OCI-LY7 (cell line): ENCODE measurements at places on chromosomes 11 and 22. TPM values are rescaled to one million over a fixed set of nuclear protein-coding genes. Genes with fewer than 3 reads are reported as not detected.
A peak's percentile ranks its signal among the peaks of the same experiment; 100 is the strongest.

- no peak for DNase-seq
These were observed 27.7 kb upstream of the PPP6R3 start for GRCh38 chr11:68432874-68433273.

GRCh38 chr22:41565403-41566054, 4.7 kb downstream of the CSDC2 start:
- DNase-seq: no peak

DNA sequence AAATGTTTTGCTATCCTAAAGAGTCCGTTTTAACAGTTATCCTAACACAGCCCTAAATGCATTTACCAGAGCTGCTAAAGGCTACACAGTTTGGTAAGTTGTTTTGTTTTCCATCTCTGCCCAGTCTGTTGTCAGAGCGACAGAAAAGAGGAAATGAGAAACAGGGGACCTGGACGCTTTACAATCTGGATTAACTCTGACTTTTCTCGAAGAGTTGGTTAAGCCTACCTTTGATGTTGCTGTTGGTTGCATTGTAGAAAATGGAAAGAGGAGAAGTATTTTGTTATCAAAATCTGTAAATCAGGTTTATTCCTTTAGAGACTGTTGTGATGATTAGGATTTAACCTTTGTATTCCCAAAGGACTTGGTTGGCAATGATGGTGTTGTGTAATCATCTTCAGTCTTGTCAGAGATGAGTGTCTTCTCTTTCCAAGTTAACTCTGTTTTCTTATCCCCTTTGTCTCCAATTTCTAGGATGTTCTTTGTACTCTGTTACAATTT, 481 bp downstream of the ANGPTL5 start:
- DNase-seq: peak; percentile 77

- no peak for DNase-seq
These were observed 6.0 kb downstream of the RPL3 start for GRCh38 chr22:39313258-39314001.

DNA sequence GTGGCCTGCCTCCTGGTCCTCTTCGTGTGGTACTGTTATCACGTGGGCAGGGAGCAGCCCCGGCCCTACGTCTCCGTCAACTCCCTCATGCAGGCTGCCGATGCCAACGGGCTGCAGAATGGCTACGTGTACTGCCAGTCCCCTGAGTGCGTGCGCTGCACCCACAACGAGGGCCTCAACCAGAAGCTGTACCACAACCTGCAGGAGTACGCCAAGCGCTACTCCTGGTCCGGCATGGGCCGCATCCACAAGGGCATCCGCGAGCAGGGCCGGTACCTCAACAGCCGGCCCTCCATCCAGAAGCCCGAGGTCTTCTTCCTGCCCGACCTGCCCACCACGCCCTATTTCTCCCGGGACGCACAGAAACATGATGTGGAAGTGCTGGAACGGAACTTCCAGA, 4.7 kb downstream of the ASPHD2 start:
- no peak for DNase-seq

Gene SMC1B
- 0.08 TPM in 1 of 2 replicates, not detected in the other for total RNA-seq

Gene ANKK1
- not detected in 2 replicates for total RNA-seq

Gene NXPE1
- not detected in 2 replicates for total RNA-seq

Gene OR52J3
- total RNA-seq: not detected in 2 replicates
